ENCODE measurements at places on chromosomes 7 and 10.

DNA sequence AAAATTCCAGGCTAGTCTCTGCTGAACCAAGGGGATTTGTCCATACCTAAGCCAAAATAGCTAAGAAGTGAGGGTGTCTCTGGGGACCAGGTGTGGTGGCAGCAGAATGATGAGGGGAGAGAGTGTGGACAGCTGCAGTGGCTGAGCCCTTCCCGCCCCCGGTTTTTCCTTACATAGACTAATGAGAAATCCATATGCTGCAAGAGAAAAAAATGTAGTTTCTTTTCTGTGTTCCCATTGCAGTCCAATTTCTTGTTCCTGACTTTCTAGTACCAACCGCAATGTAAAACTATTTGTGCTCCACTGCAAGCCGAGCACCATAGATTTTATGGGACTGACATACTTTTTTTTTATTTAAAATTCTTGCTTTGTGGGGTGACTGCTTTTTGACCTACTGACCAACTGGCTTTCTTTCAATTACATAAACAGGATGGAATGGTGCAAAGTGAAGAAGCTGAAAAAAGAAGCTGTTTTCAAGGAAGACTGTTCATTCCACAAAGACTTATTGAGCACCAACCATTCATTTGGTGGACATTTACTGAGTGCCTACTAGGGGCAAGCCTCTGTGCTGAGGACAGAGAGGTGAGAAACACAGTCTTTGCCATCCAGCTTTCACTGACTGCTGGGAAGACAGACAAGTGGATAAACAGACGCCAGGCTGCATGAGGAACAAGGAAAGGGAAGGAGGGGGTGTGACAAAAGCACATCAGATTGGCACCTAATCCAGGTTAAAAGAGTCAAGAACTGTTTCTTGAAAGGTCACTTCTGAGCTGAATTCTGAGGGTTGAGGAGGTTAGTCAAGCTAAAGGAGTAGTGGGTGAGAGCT, 9.8 kb downstream of the CEP41 start:
- no peak for DNase-seq

DNA sequence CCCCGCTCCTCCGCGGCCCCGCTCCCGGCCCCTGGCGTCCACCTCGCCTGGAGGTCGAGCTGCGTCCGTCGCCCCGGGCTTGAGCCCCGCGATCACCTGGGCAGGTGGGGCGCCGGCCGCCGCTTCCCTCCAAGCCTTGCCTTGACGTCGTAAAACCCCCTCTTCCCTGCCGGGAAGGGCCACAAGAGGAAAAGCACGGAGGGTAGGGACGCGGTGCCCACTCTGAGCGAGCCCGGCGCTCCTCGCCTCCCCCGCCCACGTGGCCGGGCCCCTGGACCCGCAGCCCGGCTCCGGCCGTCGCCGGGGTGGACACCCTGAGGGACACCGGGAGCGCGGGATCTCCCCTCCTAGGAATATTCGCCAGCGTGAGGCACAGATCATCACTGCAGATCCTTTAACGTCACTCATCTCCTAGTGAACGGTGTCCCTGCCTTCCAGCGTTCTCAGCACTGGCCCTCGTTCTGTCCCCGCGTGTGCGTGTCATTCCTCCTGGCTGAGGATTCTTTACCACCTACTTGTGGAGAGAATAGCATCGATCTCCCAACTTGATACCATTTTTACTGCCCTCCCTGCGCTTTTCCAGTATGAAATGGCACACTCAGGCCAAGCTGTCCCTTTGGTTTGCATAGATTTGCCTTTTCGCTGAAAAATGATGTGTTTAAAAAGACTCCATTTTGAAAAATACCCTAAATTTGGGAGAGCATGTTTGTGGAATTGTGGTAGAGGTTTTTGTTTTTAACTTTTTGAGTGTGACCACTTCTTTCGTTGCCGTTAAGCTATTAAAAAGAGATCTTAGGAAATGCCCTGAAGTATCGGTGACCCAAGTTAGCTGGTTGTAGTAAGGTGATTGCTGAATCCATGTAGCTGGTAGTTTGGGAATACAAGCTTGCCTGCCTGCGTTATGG, 649 bp downstream of the ACTR3B start:
- no peak for DNase-seq

DNA sequence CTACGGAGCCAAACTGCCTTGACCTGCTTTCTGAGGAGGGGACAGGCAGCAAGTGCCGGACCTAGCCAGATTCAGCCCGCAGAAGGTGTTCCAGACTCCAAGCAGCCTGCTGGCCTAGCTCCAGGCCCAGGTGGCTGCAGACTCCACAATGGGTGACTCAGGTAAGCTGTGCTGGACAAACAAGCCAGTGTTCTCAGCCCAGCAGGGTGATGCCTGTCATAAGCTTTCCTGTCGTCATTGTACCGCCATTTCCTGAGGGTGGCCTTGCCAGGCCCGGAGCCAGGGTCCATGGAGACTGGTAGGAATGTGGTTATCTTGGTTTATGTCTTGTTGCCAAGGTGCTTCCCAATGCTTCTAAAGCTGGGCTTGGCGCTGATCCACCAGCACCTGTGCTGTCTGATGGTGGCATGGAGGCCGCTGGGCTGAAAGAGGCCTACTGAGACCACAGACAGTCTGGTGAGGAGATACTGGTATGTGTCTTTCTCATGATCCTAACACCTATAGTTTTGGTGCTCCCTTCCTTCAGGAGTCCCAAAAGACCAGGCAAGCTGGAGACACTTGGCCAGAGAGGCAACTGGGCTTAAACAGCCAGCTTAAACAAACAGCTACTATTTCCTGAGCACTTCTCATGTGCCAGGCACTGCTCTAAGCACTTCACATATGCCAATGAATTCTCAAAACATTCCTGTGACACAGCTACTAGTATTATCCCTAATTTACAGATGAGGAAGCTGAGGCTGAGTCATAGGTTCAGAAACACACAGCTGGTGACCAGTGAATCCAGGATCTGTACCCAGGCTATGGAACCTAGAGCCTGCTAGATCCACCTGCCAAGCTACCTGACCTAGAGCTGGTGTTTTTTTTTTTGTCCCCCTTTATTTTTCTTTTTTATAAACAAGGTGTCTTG, 42.0 kb downstream of the ZC3HC1 start:
- DNase-seq, result no peak

GRCh38 chr7:105246256-105246655, 142.5 kb downstream of the SRPK2 start:
- DNase-seq, result no peak

- no peak for DNase-seq
Measured at GRCh38 chr7:26865094-26865388, 651 bp upstream of the SKAP2 start.

GRCh38 chr10:100805543-100806355, 60.4 kb downstream of the PAX2 start:
- DNase-seq, result no peak

GRCh38 chr10:99981581-99982199, 28.1 kb downstream of the DNMBP start:
- DNase-seq, result no peak

DNA sequence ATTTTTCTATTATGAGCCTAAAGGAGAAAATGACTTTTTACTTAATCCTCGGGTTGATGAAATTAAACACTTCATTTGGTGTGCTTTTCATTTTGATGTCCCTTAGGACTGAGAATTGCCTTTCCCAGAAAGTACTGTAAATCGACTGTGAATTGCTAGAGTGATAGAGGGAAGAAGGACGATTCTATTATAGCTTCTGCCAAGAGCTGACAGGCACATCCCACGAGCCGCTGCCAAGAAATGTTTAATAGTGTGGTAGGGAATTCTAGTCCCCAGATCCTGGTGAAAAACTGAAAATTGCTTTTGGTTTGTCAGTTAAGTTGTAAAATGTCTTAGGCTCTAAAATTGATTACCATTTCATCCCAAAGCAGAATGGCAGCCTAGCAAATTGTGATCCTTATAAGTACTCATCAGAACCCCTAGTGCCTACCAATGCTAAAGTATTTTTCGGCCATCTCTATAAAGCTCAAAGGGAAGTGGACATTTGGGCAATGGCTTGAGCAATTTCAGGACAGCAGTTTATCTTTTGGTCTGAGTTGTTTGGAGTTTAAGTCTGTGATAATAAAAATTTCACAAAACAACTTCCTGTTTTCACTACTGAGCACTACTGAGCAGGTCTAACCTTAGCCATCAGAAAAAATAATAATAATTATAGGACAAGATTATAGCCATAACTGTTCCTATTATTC, 44.6 kb upstream of the HYCC1 start:
- no peak for DNase-seq

- DNase-seq, result no peak
Measured at GRCh38 chr7:130353196-130353595, 8.6 kb downstream of the CPA5 start.

DNA sequence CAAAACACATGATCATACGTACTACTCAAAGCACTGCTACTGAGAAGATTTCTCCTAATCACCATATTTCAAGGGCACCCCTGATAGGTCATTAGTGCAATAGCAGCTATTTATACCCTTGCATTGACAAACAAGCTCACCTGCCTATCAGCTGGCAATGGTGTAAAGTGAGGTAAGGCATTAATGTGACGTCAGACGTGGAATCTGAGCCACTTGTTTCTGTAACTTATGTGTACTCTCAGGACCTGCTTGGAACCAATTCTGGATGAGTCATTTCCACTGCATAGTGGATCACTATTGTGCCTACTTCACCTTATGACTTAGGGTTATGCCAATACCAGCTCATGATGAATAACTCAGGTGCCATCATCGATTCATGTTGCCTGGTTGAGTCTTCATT, 628.5 kb upstream of the CELF2 start:
- DNase-seq, result no peak

- no peak for DNase-seq
Measured at GRCh38 chr7:15128716-15129115, 226.2 kb upstream of the DGKB start.

GRCh38 chr10:51700228-51700817, 928 bp upstream of the CSTF2T start:
- DNase-seq, result no peak

DNA sequence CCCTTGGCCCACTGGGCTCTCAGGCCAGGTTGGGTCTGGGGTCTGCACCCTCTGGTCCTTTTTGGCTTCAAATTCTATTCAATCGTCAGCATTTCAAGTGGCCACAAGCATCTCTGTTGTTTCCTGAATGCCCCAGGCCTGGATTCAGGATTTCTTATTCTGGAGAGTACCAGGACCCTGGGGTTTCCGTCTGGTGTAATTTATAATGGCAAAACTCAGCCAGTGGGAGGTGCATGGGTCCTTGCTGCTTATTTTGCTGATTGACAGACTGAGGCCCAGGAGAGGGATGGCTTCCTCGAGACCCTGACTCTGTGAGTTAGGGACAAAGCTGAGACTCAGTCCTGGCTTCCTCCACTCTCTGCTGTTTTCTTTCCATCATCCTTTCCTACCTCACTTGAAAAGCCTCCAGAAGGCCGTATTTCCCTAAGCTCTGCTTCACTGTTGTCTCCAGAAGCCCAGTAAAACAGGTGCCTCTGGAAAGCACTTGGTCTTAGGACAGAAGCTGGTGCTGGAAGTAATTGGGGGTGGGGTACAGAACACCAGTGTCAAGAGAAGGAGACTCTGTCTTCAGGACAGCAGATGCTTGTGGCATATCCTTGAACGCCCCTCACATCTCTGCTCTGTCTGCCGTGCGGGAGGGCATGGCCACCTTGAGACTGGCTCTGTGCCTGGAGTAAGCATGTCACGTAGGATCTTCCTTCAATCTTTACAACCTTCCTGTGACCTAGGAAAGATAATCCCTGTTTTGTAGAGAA, 39.4 kb upstream of the SH2D4B start:
- no peak for DNase-seq

GRCh38 chr10:52250510-52250909, 63.6 kb upstream of the DKK1 start:
- DNase-seq, result no peak

DNA sequence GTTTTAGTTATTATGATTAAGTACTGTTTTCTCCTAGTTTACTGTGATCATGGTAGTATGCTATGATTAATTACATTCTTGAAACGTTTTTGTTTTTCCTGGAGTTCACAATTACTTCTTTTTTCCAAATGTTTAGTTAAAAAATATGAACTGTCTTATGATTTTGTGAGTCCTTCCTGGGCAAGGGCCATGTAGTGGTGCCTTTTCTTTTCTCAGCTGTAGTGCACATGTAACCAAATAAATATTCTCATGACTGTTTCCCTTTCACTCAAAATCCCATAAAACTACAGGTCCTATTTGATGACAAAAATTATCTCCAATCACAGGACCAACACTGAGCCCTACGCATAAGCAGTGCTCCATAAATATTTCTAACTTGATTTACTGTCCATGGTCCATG, 118.9 kb upstream of the EGR2 start:
- no peak for DNase-seq

GRCh38 chr10:32323051-32323450, 23.9 kb downstream of the EPC1 start:
- no peak for DNase-seq

- DNase-seq, result no peak
Measured at GRCh38 chr10:4130685-4131084, 345.7 kb upstream of the KLF6 start.

- DNase-seq, result no peak
Measured at GRCh38 chr7:3722396-3722922, 421.4 kb downstream of the SDK1 start.

- DNase-seq, result no peak
Measured at GRCh38 chr7:50416527-50417182, 33.5 kb downstream of the FIGNL1 start.

GRCh38 chr7:18455606-18456005, 39.9 kb upstream of the HDAC9 start:
- no peak for DNase-seq
